ENCODE measurements at places on chromosomes 2 and 18.

DNA sequence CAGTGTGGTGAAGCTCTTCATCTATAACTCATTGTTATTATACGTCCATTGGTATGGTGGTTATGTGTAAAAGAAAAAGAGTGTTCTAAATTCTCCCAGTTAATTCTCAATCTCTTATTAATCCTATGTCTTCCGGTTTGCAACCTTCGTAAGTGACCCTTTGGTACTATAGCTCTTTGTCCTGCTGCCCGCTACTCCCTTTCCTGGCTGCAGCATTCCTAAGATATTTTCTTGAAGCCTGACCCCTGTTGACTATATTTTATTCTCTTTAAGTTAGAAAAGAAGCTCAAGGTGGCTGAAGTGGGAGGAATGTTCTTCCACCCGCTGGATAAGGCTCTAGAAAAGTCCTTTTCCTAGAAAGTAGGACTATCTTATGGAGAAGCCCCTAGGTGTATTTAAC lies 684.8 kb downstream of the SOCS6 start:
- no peak overlapping the region for H3K4me3 ChIP-seq
- H3K27me3 ChIP-seq, result no peaks in the 10 kb centered on the region
- no peak overlapping the region for H3K27ac ChIP-seq

DNA sequence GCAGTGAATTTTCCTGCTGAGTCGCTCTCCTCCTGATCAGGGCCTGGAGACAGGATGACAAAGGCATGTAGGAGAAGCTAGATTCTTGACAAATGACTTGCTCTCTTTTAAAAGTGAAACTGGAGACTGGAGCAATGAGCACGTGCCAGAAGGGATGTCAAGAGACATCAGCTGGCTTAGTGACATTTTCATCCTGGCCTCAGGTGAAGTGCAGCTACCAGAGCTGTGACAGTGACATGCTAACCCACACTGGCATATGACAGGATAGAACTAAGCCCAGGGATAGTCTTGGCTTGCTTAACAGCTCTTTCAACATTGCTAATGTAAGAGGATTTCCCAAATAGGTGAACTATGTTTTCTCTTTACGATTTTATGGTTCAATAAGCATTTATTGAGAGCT lies 757.5 kb upstream of the DDX18 start:
- no peaks in the 10 kb centered on the region for H3K27me3 ChIP-seq
- H3K4me1 ChIP-seq, result no peaks in the 10 kb centered on the region
- no peak for DNase-seq

GRCh38 chr2:231482806-231483391 lies 18.6 kb upstream of the NCL start:
- peak overlapping the region; percentile 72 for H3K27ac ChIP-seq
- H3K27me3 ChIP-seq, result no peaks in the 10 kb centered on the region
- H3K36me3 ChIP-seq, result no peaks in the 10 kb centered on the region
- H3K4me1 ChIP-seq, result no peaks in the 10 kb centered on the region

DNA sequence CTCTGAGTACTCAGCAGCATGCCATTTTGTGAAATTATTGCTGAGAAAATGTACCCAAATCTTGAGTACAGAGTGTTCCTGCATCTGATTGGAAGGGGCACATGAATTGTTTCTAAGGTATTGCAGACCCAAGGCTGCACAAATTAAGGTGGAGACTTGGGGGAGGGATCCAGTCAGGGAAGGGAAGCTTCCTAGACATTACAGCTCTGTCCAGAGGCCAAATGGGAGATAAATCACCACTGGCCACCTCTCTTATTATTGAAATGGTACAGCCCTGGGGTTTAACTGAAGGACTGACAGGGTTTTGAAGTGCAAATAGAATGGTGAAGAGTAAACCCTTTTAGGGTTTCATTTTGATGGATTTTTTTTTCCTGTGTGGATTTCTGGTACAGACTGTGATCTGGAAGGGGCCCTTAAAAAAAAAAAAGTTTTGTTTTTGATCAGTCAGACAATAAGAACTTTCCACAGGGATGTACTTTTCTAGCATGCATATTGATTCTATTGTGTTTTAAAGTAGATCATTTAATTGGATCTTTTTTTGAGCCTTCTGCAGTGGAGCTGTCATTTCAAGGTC lies 119.4 kb downstream of the GREB1L start:
- H3K4me3 ChIP-seq, result no peak overlapping the region
- H3K27ac ChIP-seq, result no peak overlapping the region
- DNase-seq, result no peak
- no peaks in the 10 kb centered on the region for H3K4me1 ChIP-seq

GRCh38 chr2:120064664-120065063 lies 51.8 kb downstream of the EPB41L5 start:
- H3K27me3 ChIP-seq, result no peaks in the 10 kb centered on the region
- H3K4me1 ChIP-seq, result peaks cover 14% of the 10 kb centered on the region
- no peak overlapping the region for H3K4me3 ChIP-seq
- H3K27ac ChIP-seq, result no peak overlapping the region

- DNase-seq, result no peak
- no peaks in the 10 kb centered on the region for H3K36me3 ChIP-seq
- H3K4me3 ChIP-seq, result no peak overlapping the region
- H3K4me1 ChIP-seq, result peaks cover 11% of the 10 kb centered on the region
- no peak overlapping the region for H3K27ac ChIP-seq
Measured at GRCh38 chr2:105915005-105915558, 170.4 kb downstream of the NCK2 start.

DNA sequence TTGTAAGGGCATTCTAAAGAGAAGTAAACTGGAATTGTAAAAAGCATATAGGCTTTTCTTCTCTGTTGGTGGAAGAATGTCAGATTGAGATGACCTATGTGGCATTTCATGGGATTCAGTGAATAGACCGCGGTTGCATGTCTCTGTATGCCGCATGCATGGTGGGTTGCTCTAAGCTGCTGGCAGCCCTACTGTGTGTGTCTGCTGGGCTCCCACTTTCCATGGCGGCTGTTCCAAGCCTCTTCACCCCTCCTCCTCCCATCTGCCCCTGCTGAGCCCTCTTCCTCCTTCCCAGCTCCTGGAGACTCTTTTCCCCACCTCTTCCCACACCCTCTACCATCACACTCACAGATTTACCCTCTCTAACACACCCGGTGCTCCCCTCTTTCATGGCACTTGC lies 12.6 kb downstream of the ATP6V1C2 start:
- H3K27me3 ChIP-seq, result no peaks in the 10 kb centered on the region
- no peaks in the 10 kb centered on the region for H3K4me1 ChIP-seq
- no peaks in the 10 kb centered on the region for H3K36me3 ChIP-seq
- no peak for DNase-seq
- no peak overlapping the region for H3K27ac ChIP-seq
- no peak overlapping the region for H3K4me3 ChIP-seq

GRCh38 chr18:73511771-73512503 lies 635.7 kb downstream of the FBXO15 start:
- H3K4me3 ChIP-seq, result no peak overlapping the region
- no peaks in the 10 kb centered on the region for H3K27me3 ChIP-seq
- H3K27ac ChIP-seq, result no peak overlapping the region
- no peak for DNase-seq

GRCh38 chr2:26175466-26176278 lies 2.8 kb downstream of the GAREM2 start:
- no peaks in the 10 kb centered on the region for H3K36me3 ChIP-seq
- peaks cover 27% of the 10 kb centered on the region for H3K27me3 ChIP-seq
- DNase-seq, result no peak

- no peaks in the 10 kb centered on the region for H3K36me3 ChIP-seq
- H3K4me3 ChIP-seq, result no peak overlapping the region
- H3K27me3 ChIP-seq, result no peaks in the 10 kb centered on the region
- H3K4me1 ChIP-seq, result no peaks in the 10 kb centered on the region
Measured at GRCh38 chr18:67194886-67195285, 321.6 kb downstream of the DSEL start.

DNA sequence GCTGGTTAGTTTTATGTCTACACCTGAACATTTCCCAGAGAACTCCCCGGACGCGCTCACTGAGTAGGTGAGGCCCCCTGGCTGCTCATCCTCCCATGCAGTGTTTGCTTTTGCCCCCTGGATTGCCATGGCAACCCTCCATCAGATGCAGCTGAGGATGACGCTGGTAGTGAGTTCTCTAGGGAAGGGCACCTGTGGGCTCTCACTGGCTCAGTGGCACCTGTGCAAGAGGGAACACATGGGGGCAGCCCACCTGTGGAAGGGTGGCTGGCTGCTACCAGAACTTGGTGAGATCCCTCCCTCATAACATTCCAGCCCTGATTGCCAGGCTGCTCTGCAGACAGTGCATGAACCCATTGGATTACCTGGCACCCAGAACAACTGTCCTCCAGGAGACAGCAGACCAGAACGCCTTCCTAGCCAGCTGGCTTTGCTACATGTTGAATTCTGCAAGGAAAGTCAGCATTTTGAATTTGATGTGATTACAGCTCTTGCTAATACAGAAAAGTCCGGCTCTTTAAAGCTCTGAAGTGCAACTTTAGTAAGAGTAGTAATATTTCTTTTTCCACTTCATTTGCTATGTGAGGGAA lies 21.7 kb downstream of the COA5 start:
- peaks cover 43% of the 10 kb centered on the region for H3K36me3 ChIP-seq
- H3K4me3 ChIP-seq, result no peak overlapping the region
- H3K4me1 ChIP-seq, result no peaks in the 10 kb centered on the region
- DNase-seq, result peak; percentile 20

DNA sequence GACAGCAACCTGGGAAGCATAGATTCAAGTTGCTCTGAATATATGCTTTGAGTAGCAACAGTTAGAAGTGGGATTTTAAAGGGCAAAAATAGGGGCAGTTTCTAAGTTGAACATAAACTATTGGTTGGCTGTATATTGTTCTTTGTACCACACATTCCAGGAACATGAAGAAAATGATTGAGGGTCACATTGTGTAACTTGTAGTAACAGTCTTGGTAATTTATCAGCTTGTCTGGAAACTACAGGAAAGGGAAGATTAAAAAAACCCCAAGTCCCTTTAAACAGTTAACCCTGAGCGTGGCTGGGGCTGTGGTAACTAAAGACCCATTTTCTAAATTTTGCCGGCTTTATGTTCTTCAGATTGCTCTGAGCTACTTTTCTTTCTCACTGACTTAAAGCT lies 7.4 kb downstream of the PLEKHB2 start:
- H3K4me1 ChIP-seq, result peaks cover 18% of the 10 kb centered on the region
- DNase-seq, result no peak
- no peaks in the 10 kb centered on the region for H3K27me3 ChIP-seq
- H3K4me3 ChIP-seq, result no peak overlapping the region

GRCh38 chr2:205650450-205650849 lies 31.9 kb upstream of the NRP2 start:
- H3K36me3 ChIP-seq, result no peaks in the 10 kb centered on the region
- H3K4me3 ChIP-seq, result no peak overlapping the region
- H3K27ac ChIP-seq, result no peak overlapping the region

DNA sequence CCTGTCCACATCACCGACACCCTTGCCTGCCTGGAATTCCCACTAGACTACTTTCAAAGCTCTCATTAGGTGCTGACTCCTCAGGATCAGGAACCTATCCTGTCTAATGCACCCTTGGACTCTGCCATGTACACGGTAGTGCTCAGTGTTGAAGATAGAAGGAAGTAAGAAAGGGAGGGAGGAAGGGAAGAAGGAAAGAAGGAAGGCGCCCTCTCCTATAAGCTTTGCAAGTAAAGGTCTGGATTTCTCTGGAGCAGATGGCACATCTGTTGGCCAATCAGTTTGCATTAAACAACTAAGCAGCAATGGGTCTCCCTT lies 45.3 kb downstream of the SCTR start:
- no peaks in the 10 kb centered on the region for H3K36me3 ChIP-seq
- peaks cover 25% of the 10 kb centered on the region for H3K4me1 ChIP-seq
- H3K27me3 ChIP-seq, result no peaks in the 10 kb centered on the region
- H3K4me3 ChIP-seq, result no peak overlapping the region

Measured in psoas muscle (tissue), 8 donors.